ENCODE measurements at places on chromosomes 16 and 17.

DNA sequence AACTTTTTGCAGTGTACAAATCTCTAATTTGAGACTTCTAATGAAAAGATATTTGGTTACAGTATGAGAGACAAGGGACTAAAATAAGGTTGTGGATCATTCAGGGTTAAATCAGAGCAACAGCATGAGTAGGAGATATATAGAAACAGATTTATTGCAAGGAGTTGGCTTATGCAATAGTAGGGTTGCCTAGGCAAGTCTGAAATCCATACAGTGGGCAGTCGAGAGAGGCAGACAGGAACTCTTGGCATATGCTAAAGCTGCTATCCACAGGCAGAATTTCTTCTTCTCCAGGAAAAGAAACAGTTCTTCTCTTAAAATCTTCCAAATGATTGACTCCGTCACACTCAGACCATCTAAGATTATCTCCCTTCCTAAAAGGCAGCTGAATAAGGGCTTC, 500.8 kb downstream of the MAF start:
- DNase-seq, result no peak

DNA sequence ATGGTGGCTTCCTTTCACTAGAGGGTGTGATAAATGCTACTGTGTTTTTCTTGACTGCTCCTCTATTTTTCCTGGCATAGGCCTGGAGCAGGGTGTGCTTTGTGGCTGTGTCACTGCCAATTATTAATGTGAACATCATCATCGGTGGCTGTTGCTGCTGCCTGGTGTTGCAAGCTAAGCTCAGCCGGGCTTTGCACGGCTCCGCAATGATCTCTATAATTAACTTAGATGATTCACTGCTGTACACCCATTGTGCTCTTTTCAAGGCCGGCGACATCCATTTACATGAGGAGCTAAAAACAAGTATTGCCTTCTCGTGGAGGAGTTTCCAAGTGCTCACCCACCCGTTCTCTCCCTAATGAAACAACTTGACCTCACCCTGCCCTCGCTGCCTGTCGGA, 160.1 kb upstream of the IRX3 start:
- DNase-seq, result no peak

DNA sequence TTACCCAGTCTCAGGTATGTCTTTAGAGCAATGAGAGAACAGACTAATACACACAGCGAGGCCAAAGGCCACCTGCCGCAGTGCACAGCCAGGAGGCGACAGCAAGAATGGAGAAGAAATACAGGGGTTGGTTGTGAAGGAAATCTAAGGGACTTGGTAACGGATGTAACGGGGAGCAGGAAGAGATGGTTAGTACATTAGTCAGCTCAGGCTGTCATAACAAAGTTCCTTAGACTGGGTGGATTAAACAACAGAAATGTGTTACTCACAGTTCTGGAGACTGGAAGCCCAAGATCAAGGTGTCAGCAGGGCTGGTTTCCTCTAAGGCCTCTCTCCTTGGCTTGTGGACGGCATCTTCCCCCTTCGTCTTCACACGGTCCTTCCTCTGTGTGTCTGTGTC, 47.1 kb downstream of the TVP23C start:
- no peak for DNase-seq

GRCh38 chr17:8402921-8403536, 5.4 kb upstream of the RNF222 start:
- no peak for DNase-seq

- no peak for DNase-seq
Observed at GRCh38 chr16:23398987-23399805, 53.8 kb downstream of the COG7 start.

Data from activated T-helper 1 cell treated with Interleukin-2 at 50 U/mL for 16 hours (primary cell).